ENCODE measurements at places on chromosomes 12 and 14. TPM values are rescaled to one million over a fixed set of nuclear protein-coding genes. Genes with fewer than 3 reads are reported as not detected.

The GYS2 gene
- not detected for total RNA-seq

The DIO2 gene
- total RNA-seq: 2.7 TPM

The C12orf57 gene
- total RNA-seq: 115 TPM

The KERA gene
- total RNA-seq: not detected

The OR4E2 gene
- not detected for total RNA-seq

The ALG10 gene
- total RNA-seq: 9.9 TPM

The GPR84 gene
- total RNA-seq: not detected

The PRH2 gene
- total RNA-seq: not detected

The MLH3 gene
- 21.7 TPM for total RNA-seq

The ACSM4 gene
- total RNA-seq: not detected

The KRT3 gene
- not detected for total RNA-seq

The SNX6 gene
- 109 TPM for total RNA-seq

The P2RX2 gene
- not detected for total RNA-seq

The OAS2 gene
- total RNA-seq: 5.8 TPM
